ENCODE measurements at places on chromosomes 2 and 18. TPM values are rescaled to one million over a fixed set of nuclear protein-coding genes. Genes with fewer than 3 reads are reported as not detected.

DNA sequence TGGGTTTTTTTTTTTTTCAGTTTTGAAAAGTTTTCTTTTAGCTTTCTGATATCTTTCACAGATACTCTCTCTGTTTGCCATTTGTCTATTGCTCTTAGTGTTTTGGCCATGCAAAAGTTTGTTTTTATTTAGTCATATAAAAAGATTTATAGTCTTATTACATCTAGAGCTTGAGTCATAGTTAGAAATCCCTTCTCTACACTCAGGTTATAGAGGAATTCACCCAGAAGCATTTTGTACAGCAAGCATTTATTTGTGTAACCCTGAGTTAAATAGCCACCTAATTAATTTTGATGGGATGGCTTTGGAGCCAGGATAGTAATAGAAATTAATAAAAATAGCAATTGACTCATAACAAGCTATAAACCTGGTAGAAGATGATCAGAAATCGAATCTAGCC is 35.6 kb downstream of the ACTR2 start:
- DNase-seq, result no peak

Gene ABCG8
- not detected for total RNA-seq

DNA sequence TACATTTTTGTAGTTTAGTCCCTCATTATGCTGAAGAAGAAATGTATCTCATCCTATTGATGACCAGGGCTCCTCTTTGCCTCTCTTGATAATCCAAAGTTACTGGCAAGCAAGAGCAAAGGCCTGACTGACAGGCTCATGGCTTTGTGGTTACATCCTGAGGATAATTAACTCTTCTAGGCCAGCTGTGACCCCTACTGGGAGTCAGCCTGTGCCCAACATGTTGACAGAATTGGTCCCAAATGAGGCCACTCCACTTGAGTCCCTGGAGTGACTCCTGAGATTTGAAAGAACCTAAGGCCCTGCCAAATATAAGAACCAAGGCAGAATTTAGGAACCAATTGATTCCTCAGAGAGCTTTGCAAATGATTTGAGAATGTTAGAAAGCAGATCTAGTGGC is 973.8 kb upstream of the CELF4 start:
- DNase-seq, result no peak

Gene NOL4
- total RNA-seq, result not detected

DNA sequence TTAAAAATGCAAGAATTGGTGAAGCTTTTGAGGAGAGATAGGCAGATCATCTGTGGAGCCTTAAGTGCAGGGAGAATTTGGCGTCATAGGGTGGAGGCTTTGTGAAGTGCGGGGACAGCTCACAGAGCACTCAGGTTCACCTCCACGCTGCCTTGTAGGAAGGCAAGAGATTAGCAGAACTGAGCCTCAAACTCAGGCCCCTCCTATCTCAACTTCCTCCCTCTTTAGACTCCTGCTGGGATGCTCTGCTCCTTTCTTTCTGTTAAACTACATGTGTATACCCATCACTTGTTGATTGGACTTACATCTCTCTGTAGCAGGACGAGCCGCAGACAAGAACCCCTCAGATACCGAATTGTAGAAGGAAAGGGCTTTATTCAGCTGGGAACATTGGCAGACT is 422.2 kb downstream of the SETBP1 start:
- no peak for DNase-seq

GRCh38 chr2:191228861-191229260 is 16.3 kb upstream of the MYO1B start:
- no peak for DNase-seq

- no peak for DNase-seq
Measured at GRCh38 chr2:75375646-75376582, 176.6 kb upstream of the TACR1 start.

Gene AKAIN1
- total RNA-seq, result not detected

- DNase-seq, result no peak
Measured at GRCh38 chr18:65749841-65750240, 971 bp upstream of the CDH7 start.

- no peak for DNase-seq
Measured at GRCh38 chr2:24626131-24626530, 135.1 kb downstream of the NCOA1 start.

- DNase-seq, result no peak
Measured at GRCh38 chr2:240457223-240458043, 22.0 kb downstream of the GPC1 start.

GRCh38 chr2:69525261-69525660 is 88.0 kb upstream of the NFU1 start:
- no peak for DNase-seq

GRCh38 chr2:75709297-75709696 is 1.4 kb downstream of the GCFC2 start:
- no peak for DNase-seq
